ENCODE measurements at places on chromosomes 7 and 10.

DNA sequence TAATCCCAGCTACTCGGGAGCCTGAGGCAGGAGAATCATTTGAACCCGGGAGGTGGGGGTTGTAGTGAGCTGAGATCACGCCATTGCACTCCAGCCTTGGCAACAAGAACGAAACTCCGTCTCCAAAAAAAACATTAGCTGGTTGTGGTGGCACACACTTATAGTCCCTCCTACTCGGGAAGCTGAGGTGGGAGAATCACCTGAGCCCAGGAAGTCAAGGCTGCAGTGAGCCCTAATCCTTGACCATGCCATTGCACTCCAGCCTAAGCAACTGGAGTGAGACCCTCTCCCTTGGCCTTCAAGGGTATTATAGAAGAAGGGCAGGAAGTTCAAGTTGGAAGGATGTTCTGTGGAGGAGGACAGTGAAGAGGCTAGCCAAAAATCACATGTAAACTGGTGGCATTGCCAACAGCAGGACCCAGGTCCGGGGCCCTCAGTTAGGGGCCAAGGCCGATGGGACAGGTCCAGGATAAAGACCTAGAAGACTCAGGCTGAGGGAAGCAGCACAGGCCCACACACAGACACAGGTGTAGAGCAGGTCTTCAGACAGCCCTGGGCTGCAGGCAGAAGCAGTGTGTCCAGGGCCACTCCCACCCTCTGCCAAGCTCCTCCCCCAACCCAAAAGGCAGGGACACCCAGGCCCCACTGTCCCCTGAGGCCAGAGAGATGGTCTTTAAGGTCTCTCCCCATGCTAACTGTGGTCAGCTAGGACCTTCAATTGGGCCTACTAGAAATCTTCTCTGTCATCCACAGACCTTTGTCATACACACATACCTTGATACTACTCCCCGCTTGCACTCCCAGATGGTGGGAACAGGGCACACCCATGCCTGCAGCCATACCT, 8.4 kb upstream of the SAMD8 start:
- DNase-seq, result no peak

- DNase-seq, result no peak
These were observed 44.7 kb upstream of the PITRM1 start for GRCh38 chr10:3217301-3217700.

DNA sequence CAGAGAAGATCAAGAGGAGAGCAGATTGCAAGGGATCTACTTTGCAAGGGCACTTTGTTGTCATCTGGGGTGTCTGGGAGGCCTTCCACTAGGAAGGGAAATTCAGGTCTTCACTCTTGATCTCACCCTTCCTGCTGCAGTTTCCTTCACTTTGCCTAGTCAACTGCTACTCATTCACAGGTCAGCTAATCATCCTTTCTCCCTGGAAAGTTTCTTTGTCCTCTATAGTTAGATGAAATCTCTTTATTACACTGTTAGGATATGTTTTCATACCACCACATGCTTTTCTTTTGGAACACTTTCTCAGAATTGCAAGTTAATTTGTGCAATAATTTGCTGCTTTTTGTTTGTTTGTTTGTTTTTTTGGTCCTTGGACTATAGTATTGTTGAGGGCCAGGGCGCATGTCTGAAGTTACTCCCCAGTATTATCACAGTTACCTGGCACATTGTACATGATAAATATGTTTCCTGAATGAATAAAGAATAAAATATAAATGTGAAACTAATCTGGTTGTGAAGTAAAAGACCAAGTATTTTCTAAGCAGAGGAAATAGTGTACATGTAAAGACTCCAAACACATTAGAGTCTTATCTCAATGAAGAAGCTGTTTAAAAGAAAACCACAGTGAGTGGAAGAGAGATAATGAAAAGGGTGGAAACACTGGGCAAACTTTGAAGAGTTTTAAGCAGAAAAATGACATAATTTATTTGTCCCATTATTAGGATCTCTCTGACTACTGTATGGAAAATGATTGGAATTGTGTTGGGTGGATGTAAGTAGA, 139.9 kb upstream of the DGKB start:
- no peak for DNase-seq

GRCh38 chr7:106059556-106059955, 52.6 kb downstream of the SYPL1 start:
- DNase-seq, result no peak

DNA sequence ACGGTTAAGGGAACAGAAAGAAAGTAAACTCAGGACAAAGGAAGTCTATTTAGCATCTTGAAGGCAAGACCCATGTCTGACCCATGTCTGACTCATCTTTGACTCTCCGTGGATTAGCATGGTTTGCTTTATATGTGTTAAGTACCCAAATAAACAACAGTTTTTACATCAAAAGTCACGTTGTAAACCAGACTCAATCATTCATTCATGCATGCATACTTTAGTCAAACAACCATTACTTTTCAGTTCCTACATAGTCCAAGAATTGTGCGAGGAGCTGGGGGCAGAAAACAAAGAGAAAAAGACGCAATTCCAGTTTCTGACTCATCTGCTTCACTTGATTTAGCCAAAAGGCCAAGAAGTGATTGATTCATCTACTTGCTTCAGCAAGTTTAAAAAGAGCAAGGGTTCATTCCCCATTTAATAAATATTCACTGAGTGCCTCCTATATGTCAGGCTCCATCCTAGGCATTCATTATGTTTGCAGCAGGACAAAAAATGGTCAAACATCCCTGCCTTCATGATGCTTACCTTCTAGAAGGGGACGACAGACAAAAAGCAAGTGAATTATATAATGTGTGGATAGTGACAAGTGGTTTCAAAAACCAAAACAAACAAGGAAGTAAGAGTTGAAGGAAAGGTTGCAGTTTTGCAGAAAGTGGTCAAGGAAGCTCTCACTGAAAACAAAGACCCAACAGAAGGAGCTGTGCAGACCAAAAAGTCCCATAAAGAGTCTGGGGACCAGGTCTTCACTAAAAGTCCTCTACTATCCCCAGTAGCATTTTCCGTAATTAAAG, 116.2 kb downstream of the FAM107B start:
- DNase-seq, result no peak

- DNase-seq, result no peak
These were observed 162.2 kb upstream of the BMPER start for GRCh38 chr7:33742999-33743587.

GRCh38 chr7:81484261-81484660, 285.6 kb downstream of the HGF start:
- no peak for DNase-seq

GRCh38 chr7:155280446-155281397, 17.0 kb upstream of the INSIG1 start:
- no peak for DNase-seq

- DNase-seq, result peak; percentile 3
These were observed 20.8 kb upstream of the HYAL4 start for GRCh38 chr7:123823898-123824753.

GRCh38 chr10:117418121-117418520, 42.9 kb upstream of the PDZD8 start:
- DNase-seq, result no peak

- DNase-seq, result no peak
These were observed 137.8 kb upstream of the JCAD start for GRCh38 chr10:30197186-30197585.

DNA sequence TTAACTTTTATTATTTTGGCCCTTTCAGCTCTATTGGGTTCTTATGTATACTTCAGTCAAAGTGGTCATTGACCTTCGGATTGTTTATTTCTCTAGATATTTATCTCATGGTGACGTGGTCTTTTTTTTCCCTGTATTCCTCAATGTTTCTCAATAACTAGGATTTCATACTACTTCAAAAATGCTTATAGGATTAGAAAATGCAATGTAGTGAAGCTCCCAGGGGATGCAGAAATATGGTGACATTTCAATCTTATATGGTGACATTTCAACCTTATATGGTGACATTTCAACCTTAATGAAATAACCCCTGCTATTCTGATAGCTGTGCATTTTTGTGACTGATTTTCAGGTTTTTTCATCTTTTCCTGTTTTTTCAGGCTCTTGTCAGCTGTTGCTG, 51.4 kb downstream of the CHRM2 start:
- no peak for DNase-seq

DNA sequence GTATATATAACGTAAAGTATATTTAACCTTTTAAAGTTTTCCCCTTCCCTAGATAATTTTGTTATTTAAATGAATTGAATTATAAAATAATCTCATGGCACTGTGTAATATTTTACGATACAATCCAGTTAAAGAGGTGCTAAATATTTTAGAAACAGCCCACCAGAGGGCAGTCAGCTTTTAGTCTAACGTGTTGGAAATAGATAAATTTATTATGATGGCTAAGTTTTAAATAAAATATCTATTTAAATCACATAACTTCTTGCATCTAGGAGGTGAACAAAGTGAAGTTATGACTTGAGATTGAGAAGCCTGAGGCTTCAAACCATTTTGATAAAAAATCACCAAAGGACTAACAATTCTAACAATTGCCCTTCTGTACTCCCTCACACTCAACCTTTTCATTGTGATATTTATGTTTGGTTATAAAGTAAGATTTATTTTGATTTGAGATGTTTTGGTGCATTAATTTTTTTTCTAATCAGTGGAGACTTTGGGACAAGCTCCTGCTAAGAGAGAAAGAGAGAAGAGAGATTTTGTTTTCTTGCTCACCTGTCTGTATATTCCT, 171.5 kb upstream of the SP4 start:
- no peak for DNase-seq

DNA sequence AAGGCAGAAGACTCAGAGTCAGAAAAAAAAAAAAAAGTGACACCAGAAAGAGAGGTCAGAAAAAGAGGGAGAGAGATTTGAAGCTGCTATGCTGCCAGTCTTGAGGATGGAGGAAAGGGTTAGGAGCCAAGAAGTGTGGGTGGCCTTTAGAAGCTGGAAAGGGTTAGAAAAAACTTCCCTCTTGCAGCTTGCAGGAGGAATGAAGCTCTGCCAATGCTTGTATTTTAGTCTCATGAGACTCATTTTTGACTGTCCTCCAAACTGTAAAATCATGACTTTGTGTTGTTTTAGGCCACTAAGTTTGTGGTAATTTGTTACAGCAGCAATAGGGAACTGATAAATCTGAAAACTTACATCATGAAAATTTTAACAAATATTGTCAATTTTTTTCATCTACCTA, 127.7 kb upstream of the NOBOX start:
- no peak for DNase-seq

DNA sequence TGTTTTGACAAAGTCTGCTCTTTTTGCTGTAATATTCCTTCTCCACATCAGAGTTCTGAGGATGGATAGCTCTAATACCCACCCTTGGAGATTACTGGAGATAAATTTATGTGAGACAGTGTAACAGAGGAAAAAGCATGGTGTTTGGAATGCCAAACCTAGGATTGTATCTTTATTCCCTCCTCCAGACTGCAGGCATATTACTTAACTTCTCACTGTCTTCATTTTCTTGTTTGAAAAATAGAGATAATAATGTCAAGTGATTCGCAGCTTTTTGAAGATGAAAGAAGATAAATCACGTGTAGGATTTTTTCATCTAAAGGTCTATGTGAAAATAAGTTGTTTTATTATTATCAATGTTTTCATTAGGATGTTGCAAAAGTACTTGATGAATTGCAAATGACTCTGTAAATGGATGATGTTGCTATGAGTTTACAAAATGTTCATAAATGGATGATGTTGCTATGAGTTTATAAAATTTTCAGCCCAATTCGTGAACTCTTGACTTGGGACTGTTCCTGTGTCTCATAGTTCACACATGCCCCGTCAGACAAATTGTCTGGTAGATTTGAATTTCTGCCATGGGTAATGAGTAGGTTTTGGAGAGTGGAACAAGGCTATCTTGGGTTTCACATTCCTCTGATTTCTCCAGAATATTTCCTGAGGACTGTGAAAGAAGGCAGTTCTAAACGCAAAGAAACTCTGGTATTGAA, 113.1 kb upstream of the IGFBP3 start:
- no peak for DNase-seq

DNA sequence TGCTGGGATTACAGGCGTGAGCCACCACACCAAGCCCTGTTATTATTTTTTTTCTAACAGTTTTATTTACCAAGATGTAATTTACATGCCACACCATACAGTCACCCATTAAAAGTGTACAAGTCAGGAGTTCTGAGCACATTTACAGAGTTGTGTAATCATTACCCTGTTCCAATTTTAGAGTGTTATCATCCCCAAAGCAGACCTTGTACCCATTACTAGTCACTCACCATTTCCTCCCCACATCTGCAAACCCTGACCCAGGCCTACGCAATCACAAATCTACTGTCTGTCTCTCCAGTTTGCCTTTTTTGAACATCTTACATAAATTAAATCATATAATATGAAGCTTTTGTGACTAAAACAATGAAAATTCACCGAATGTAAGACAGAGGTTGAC, 402.9 kb upstream of the FOXK1 start:
- no peak for DNase-seq

DNA sequence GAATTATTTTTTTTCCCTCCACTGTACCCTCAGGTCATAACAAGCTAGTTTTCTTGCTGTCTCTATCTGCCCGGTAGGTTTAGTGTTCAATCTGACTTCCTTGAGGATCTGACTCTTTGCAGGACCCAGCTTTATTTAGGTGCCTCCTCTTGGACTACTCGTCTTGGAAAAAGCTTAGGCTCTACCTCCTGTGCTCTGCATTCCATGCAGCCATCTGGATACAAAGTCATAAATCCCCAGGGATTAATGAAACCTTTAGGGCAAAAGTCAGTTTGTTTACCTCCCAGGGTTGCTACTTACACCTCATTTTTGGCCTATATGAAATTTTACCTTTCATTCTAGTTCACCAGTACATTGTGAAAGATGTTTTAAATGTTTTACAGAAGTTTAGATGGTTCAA, 8.0 kb downstream of the STAG3 start:
- no peak for DNase-seq

DNA sequence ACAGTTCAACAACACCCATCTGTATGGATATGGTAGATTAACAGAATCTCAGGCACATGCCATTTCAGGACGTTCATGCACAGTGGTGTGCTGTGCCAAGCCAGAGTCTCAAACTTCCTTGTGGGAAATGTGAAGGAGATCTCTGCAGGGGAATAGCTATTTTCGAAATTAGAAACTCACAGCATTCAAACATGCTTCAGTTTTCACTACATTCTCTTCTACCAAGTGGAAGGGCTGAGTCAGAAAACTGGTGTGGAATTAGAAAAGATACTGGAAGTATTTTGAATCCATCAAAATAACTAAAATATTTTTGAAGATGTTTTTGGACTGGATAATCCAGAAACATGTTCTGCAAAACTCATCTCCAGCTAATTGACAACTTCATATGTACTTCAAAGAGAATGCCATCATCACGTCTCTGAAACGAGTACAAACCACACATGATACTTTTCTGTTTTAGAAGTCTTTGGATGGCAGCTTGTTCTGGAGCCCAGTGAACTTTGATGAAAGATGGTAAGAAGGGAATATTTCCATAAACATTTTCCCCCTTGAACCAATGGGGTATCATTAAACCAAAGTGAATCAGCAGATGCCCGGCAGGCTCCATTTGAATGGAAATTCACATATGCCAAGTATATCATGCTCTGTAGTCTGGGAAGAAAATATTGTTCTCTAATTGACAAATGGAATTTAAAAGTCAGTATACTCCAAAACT, 616.3 kb upstream of the IGFBP3 start:
- DNase-seq, result no peak
